ENCODE measurements at places on chromosomes 1 and 21. TPM values are rescaled to one million over a fixed set of nuclear protein-coding genes. Genes with fewer than 3 reads are reported as not detected.

GRCh38 chr1:201783572-201783971 is 45.4 kb upstream of the IPO9 start:
- no peak for DNase-seq

GRCh38 chr1:50450861-50451653 is 27.8 kb upstream of the DMRTA2 start:
- DNase-seq, result no peak

GRCh38 chr1:19476450-19477190 is 8.7 kb downstream of the CAPZB start:
- no peak for DNase-seq

- no peak for DNase-seq
Observed at GRCh38 chr1:50453266-50453665, 30.0 kb upstream of the DMRTA2 start.

GRCh38 chr21:17461582-17461981 is 51.3 kb upstream of the CXADR start:
- DNase-seq, result peak; percentile 36

DNA sequence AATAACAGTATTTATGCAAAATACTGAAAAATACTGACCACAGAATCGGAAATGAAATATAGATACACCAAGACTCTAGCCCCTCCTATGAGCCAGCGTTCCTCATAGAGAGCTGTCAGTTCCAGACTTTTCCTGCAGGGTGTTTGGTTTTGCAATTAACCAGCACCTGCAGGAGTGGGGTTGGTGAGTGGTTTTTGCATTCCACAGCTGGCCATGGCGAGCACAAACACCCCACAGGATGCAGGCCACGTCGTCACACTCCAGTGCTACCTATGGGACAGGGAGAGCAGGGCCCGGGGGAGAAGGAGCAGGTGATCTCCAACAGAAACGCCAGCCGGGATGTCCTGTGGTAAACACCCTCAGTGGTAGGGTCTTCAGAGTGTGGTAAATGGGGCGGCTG is 94.1 kb downstream of the ERG start:
- no peak for DNase-seq

DNA sequence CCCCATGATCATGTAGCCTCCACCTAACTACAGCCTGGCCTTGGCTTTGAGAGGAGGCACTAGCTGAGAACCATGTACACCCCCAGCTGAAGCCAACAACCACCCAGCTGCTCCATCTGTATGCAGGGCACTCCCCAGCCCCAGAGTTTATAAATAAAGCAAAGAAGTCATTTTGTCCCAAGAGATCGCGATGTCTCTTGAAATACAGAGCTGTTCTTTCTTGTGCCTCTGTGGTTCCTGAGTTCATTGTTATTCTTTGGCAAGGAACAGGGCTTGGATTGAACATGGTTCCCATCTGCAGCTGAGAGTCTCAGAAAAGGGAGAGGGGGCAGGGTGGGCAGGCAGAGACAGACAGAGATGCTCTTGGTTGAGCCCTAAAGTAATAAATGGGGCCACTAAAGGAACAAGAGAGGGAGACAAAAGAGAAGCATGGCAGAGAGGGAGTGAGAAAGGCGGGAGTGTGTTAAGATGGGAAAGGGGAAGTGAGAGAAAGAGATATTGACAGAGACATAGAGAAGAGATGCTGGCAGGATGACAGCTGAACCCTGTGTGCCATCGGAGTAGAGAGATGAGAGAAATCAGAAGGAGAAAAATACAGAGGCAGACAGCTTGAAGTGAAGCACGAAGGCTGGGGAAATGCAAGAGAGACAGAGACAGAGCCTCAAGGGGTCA is 63.3 kb downstream of the TNR start:
- DNase-seq, result no peak

DNA sequence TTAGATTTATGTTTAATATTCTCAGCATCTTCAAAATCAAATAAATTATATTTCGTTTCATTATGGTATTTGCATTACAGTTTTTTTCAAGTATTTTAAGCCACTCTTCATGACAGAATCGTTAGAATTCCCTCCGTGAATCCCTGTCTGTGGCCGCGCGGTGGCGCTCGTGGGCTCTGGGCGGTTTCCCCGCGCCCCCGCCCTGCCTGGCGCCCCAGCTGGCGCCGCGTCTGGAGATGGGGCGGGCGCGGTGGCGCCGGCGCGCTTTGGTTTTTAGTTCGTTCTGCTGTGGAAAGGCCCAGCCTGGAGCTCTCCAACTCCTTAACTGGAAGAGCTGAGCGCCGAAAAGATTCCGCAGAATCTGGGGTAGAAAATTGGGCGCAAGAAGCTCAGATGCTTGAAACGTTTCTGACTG is 25.7 kb downstream of the PRMT2 start:
- peak; percentile 71 for DNase-seq

DNA sequence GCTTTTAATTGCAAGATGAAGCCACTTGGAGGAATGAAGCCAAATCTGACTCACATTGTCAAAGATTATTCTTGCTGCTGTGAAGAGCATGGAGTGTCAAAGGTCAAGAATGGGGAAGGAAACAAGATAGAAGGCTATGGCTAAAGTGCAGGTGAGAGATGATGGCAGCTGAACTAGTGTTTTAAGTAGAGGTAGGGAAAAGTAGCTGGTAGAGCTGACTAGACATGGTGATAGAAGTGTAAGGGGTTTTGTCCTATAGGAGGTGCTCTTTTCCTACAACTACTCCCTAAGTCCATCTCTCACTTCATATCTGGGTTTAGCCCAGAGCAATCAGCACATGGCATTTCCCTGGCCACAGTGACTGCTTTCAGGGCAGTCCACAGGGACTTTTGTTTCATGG is 11.8 kb downstream of the UBE2T start:
- no peak for DNase-seq

- DNase-seq, result no peak
Observed at GRCh38 chr1:83889707-83890106, 109.2 kb downstream of the TTLL7 start.

GRCh38 chr1:210321552-210321951 is 7.2 kb upstream of the HHAT start:
- DNase-seq, result peak; percentile 56

- no peak for DNase-seq
Observed at GRCh38 chr1:111696330-111696729, 42.9 kb downstream of the INKA2 start.

- no peak for DNase-seq
Observed at GRCh38 chr1:234724516-234725176, 114.7 kb upstream of the IRF2BP2 start.

DNA sequence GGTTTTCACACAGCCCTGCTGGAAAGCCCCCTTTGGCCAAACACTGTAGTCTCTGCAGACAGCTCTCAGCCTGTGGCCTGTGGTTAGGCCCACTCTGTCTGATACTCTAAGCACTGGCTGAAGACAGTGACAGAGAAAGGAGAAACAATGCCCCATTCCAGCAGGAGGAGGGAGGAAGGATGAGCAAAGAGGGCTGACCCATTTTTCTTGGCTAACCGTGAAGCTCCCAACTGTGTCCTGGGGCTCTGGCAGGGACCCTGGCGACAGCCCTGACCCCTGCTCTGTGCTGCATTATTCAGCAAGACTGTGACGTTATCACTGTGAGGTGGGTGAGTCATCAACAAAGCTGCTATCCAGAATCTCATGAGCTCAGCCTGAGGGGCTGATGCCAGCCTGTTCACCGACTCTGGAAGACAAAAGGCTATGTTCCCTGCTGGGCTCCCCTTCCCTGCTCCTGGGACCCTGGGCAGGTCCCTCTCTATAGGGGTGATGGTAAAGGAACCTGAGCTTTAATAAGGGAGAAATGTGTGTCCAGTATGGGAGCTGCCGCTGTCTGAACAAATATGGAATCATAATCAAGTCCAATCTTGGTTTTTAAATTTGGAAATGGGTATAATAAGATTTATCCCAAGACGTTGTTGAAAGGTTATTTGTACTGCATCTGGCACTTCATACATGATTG is 107.0 kb downstream of the RHOU start:
- peak; percentile 79 for DNase-seq

DNA sequence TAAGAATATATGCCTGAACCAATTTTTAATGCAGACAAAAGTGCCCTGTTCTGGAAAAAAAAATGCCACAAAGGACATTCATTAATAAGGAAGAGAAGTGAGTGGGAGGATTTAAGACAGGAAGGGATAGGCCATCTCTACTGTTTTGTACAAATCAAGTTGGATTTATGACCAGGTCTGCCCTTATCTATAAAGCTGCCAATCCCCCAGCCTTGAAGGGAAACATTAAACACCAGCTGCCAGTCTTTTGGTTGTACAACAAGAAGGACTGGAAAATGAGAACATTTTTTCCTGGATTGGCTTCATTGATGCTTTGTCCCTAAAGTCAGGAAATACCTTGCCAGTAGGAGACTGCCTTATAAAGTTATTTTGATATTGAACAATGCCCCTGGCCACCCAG is 444.0 kb downstream of the NPHP4 start:
- DNase-seq, result no peak

DNA sequence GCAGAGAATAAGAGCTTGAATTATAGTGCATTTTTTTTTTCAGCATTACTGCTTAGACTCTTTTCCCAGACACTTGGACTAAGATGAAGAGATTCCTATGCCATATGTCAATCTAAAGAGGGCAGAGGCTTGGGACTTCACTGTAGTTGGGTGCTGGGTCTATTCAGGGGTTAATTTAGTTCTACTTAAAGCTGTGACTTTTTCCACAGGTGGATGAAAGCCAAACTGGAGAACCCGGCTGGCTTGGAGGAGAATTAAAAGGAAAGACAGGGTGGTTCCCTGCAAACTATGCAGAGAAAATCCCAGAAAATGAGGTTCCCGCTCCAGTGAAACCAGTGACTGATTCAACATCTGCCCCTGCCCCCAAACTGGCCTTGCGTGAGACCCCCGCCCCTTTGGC is 104.8 kb downstream of the ATP5PO start:
- peak; percentile 38 for DNase-seq

GRCh38 chr1:76219366-76219818 is 144.8 kb downstream of the ST6GALNAC3 start:
- DNase-seq, result no peak

DNA sequence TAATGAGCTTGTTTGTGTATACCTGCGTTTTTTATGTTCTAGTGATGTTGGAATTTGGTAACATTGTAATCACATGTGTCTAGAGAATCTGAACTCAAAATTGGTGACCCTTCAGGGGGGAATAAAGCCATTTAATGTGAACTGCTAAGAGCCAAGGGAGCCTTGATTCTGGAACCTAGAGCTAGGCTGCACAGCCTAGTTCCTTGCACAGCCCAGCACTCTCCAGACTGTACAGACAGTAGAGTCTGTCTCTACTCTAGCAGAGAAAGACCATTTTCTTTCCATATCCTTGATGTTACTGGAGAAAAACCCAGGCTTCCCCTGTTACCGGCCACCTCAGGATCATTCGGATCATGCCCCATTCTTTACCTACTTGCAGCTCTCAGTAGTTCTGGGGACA is 8.6 kb downstream of the ARV1 start:
- no peak for DNase-seq

- no peak for DNase-seq
Observed at GRCh38 chr1:49187056-49187455, 410.4 kb upstream of the BEND5 start.

GRCh38 chr1:71916894-71917293 is 365.4 kb downstream of the NEGR1 start:
- DNase-seq, result no peak

DNA sequence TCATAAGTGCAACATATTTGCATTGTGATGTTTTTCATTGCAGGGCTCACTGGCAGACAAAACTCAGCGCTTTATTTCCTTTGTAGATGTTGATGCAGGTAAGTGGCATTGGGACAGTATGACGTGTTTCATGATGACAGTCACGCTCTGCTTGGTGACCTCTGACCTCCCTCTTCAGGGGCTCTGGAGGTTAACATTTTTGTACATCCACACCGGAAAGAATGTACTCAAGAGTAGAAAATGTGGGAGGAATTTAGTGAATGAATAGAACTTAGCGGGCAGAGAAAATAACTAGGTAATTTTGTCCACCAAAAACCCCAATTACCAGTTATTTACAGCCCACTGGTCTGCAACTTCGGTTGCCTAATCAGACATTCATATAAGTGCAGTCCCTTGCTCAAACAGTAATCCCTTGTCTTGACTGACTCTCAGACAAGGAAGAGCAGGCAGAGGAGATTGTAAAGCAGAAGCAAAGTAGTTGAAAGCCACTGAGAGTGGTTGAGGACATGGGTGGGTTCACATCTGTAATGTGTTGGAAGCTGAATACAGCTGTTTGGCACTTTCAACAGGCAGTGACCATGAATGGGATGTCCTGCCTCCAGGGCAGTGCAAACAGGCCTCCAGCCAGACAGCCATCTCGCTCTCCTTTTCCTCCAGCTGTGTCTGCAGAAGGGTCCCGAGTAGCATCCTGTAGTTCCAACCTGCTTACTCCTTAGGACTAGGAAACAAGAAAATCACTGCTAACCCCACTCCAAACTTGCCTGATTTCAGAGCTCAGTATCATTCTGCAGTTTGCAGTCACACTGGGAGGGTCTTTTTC is 188.9 kb downstream of the NRIP1 start:
- no peak for DNase-seq

DNA sequence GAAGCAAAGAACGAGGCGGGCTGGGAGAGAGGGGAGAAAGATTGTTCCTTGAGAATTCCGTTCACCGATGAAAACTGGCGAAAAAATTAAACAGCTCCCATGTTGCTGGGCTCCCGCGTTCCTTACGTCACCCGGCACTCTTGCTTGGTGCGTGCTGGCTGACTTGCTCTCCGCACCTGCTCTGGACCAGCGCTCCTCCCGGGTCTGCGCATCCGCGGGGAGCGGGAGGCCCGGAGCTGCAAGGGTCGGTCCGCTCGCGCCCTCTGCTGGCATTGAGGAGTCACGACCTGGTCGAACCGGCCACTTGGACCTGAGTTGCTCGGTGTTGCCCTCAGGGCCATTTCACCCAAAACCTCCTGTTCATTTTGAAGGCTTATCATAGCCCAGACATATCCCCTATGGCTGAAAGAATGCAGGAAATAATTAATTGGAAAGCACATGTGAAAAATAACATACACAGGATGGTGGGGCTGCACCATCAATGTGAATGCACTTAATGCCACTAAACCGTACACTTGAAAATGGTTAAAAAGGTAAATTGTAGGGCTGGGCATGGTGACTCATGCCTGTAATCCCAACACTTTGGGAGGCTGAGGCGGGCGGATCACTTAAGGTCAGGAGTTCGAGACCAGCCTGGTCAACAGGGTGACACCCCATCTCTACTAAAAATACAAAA is 98.9 kb upstream of the BACE2 start:
- DNase-seq, result peak; percentile 74

GRCh38 chr1:164660775-164661174 is 101.8 kb downstream of the PBX1 start:
- DNase-seq, result no peak

Gene NIT1
- 30.6 TPM for total RNA-seq

Gene PPIAL4G
- 10.4 TPM for total RNA-seq

Gene ERICH3
- 2.4 TPM for total RNA-seq

Gene F5
- total RNA-seq, result 2.9 TPM

Gene CNKSR1
- not detected for total RNA-seq

Gene CFHR5
- total RNA-seq, result 0.72 TPM

Gene FAM229A
- 1.7 TPM for total RNA-seq
